ENCODE measurements at places on chromosomes 12 and 14.
A peak's percentile ranks its signal among the peaks of the same experiment; 100 is the strongest.

DNA sequence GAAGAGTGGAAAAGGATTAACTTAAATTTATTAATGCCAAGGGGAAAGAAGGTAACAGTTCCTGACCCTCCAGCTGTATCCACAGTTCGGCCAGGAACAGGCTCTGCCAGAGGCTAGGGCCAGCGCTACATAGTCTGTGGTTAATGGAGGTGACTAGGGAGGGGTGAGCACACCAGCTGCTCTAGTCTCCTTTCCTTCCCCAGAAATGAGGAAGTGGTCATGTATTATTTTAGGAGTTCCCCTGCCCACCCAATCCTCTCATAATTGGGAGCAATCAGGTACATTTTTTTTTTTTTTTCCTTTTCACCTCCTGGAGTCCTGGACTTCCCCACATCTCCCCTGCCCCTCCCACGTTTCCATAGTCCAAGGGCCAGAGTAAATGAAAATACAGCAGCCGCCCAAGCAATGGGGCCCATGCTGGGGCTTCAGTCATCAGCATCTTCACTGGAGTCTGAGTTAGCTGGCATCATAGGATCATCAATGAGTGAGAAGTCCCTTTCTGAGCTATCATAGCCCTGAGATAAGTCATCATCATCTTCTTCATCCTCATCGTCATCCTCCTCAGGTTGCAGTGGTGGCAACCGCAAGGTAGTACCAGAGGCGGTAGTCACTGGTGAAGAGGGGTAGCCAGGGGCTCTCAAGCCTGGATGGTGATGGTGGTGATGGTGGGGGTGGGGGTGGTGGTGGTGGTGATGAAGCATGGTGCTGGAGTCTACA is 1.5 kb upstream of the SUPT16H start:
- DNase-seq: no peak

DNA sequence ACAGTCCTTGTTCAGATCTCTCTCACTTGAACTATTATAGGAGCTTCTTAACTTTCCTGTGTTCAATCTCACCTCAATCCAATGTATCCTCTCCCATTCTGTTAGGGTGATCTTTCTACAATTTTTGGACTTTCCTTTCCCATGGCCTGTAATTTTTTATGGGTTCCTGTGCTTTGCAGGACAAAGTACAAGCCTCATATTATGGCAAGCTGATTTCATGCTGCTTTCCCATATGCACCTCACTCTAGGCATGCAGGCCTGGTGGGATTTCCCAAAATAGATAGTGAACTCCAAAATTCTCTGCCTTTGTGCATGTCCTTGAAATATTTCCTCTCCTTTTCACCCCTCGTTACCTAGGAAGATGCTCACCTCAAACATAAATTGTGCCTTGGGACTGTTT is 499.4 kb downstream of the NAV3 start:
- DNase-seq: no peak

GRCh38 chr12:15520844-15521243 is 198.5 kb downstream of the PTPRO start:
- no peak for DNase-seq

GRCh38 chr12:131784909-131785762 is 43.1 kb upstream of the MMP17 start:
- DNase-seq: no peak

DNA sequence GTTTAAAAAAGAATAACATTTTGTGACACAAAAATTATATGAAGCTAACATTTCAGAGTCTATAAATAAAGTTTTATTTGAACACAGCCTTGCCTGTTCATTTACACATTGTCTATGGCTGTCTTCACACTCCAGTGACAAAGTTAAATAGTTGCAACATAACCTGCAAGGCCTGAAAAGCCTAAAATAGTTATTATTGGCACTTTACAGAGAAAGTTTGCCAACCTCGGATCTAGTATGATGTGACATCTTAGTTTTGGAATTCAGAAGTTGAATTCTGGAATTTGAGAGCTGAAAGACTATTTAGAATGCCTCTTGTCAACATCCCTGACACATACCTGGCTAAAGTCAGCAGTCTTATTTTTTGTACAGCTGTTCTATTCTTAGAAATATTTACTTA is 68.3 kb downstream of the DYRK2 start:
- no peak for DNase-seq

- peak; percentile 64 for DNase-seq
Observed at GRCh38 chr14:76876076-76876475, 49.9 kb downstream of the LRRC74A start.

- no peak for DNase-seq
Observed at GRCh38 chr14:72454388-72455160, 439.3 kb downstream of the DPF3 start.

DNA sequence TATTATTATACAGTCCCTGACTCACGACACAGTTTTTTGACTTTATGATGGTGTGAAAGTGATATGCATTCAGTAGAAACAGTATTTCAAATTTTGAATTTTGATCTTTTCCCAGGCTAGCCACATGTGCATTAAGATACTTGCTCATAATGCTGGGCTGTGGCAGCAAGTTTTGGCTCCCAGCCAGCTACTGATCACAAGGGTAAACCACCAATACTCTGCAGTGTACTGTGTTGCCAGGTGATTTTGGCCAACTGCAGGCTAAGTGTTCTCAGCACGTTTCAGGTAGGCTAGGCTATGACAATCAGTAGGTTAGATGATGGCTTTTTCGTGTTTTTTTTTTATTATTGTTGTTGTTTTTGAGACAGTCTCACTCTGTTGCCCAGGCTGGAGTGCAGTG is 69.4 kb upstream of the ACTN1 start:
- DNase-seq: no peak

DNA sequence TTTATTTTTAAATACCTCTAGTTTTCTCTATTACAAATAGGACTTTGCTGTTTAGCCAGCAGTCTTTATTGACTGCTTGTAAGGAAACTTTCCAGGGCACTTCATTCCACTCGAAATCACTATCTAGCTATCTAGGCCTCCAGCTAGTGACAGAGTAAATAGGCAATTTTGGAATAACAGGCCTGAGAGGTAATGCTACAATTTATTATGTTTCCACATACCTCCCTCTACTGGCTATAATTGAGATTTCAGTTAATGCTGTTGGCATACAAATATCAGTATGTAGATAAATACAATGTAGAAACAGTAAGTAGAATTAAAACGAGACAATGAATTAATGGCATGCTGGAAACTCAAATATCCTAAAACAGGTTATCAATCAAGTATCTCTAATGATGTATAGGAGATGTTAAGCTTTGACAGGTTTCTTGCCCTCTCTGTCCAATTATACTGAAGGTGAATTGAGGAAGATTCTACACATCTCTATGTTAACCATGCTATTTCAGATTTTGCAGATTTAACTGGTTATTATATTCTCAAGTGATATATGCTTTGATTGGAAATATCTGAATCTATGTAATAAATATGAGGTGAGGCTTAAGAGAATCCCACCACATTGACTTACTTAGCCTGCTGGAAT is 7.2 kb downstream of the DTD2 start:
- peak; percentile 18 for DNase-seq

GRCh38 chr12:130461447-130461815 is 123.7 kb downstream of the PIWIL1 start:
- no peak for DNase-seq

DNA sequence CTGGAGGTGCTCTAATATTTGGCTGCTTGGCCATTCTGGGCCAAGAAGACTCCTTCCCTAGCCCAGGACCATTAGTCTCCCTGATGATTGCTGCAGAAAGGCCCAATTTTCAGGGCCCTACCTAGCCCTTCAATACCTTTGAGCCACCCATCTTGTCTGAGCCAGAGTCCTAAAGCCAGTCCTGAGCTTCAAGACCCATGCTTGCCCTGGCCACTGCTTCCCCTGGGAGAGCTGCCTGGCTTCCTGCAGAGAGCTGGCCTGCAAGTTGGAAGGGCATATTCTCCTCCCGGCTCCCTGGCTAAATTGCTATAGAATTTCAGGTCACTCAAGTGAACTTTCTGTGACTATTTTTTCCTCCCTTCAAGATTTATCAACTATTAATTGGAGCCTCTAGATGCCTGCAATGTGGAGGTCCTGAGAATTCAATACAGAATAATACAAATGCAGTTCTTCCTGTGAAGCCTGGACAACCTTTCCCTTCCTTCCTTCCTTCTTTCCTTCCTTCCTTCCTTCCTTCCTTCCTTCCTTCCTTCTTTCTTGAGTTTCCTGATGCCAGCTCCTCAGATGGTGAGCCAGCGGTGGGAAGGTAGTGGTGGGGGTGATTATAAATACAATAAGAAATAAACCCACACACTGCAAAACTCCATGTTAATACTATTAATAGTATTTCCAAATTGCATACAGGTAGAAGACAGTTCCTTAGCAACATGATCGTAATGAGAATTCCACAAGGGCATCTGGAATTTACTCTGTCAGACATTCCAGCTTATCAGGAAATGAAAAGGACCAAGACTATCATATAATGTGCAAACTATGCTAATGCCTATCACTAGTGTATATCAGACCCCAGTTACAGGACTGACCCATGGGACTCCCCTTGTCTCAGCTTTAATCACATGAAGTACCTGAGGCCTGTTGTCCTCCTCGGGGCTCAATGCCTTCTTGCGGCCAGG is 108.1 kb downstream of the ZFP36L1 start:
- no peak for DNase-seq

DNA sequence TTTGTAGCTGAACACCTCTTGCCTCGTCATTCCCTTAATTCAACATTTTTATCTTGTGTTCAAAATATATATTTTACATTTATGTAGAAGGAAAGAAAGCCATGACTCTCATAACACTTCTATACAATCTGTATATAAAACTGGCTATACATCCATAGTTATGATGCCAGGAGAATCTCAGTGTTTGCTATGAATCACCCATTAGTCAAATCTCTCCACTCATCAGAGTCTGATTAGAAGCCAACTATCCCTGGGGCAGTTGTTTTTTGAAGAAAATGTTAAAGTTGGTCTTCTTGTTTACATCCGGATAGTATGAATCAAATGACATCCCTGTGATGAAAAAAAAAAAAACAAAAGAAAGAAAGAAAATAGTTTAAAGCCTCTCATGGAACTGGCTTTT is 503.9 kb downstream of the NELL2 start:
- no peak for DNase-seq

GRCh38 chr12:10153271-10154144 is 18.4 kb downstream of the OLR1 start:
- DNase-seq: peak; percentile 22

DNA sequence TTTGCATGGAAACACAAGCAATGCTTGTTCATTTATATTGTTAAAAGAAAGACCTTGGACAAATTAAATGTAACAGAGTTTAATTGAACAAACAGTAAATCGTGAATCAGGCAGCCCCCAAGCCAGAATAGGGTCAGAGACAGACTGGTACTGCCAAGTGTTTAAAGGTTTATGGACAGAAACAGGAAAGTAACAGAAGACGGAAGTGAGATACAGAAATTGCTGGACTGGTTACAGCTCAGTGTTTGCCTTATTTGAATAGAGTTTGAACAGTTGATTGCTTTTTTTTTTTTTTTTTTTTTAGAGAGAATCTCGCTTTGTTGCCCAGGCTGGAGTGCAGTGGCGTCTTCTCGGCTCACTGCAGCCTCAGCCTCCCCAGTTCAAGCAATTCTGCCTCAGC is 50.3 kb downstream of the DAO start:
- DNase-seq: no peak

DNA sequence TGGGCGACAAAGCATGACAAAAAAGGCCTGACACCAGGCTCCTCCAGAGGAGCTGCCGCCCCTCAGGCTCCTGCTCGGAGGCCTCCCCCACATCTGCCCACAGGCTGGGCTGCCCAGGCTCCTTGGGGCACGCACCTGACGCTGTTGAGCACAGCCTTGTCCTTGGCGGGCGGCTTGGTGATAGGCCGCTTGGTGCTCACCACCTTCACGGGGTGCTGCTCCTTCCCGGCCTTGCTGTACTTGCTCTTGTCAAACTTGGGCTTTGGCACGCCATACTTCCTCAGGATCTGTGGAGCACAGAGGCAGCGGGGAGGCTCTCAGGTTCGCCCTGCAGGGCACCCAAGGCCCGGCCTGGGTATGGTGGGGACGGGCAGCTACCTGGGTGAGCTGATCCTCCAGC is 53.4 kb downstream of the TRAFD1 start:
- DNase-seq: no peak

DNA sequence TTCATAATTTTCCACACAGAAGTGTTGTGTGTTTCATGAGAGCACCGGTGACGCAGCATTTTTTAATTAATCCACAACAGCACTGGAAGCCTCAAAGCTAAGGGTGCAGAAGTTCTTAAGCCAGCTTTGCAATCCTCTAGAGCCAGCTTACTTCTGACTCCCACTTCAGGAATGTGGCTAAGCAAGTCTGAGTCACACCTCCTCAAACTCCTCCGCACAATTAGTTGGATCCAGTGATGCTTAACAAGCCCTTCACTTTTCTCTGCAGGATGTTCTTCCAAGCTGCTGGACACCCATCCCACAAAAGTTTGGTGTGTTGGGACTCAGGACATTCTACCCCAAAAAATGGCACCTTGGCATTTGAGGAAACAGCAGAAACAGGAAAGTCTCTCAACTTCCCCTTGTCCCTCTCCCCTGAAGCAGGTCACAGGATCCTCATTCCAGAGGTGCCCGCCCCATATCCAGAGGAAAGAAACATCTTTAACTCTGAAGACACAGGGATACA is 210.0 kb downstream of the PPM1H start:
- no peak for DNase-seq

GRCh38 chr14:53295985-53296582 is 143.0 kb upstream of the DDHD1 start:
- DNase-seq: no peak

DNA sequence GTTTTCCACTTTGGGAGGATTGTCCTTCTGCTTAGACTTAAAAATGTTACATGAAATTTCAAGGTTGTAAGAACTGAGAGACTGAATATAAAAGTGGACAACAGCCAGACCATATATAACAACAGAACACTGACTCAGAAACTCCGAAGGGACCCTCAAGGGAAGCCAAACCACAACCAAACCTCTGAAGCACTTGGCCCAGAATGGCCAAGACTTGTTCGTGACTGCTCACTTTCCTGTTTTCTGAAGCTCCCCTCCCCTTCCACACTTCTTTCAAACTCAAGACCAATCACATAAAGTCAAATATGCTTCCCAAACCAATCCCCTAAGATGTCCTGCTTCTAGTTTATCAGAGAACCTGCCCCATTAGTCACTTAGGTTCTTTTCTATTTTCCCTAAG is 13.7 kb downstream of the OR6J1 start:
- DNase-seq: no peak

DNA sequence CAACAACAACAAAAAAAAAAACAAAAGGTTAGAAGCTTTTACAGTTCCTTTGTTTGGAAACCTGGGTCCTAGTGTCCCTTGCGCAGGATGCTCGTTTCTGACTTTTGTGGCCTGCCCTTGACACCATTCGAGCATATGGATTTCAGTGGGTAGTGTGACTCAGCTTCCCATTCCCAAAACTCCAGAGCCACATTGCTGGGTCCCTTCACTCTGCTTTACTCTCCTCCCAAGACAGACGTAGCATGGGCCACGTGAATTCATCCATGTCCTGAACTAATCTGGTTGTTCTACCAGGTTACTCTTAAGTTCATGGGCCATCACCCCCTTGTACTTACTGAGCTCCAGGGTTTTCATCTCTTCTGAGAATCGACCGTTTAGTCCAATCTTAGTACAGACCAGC is 68.0 kb upstream of the MAX start:
- DNase-seq: no peak

- no peak for DNase-seq
Observed at GRCh38 chr14:94689218-94689984, 77.2 kb downstream of the SERPINA3 start.

All from SHP77 treated with DMSO at 0.1 percent for 48 hours (cell line).